Stimulated activated CD8-positive, alpha-beta memory T cell treated with anti-CD3 and anti-CD28 coated beads, Interleukin-15, amount 100 ng/mL, for 48 hours (primary cell): ENCODE measurements at places on chromosomes 2 and 18.

DNA sequence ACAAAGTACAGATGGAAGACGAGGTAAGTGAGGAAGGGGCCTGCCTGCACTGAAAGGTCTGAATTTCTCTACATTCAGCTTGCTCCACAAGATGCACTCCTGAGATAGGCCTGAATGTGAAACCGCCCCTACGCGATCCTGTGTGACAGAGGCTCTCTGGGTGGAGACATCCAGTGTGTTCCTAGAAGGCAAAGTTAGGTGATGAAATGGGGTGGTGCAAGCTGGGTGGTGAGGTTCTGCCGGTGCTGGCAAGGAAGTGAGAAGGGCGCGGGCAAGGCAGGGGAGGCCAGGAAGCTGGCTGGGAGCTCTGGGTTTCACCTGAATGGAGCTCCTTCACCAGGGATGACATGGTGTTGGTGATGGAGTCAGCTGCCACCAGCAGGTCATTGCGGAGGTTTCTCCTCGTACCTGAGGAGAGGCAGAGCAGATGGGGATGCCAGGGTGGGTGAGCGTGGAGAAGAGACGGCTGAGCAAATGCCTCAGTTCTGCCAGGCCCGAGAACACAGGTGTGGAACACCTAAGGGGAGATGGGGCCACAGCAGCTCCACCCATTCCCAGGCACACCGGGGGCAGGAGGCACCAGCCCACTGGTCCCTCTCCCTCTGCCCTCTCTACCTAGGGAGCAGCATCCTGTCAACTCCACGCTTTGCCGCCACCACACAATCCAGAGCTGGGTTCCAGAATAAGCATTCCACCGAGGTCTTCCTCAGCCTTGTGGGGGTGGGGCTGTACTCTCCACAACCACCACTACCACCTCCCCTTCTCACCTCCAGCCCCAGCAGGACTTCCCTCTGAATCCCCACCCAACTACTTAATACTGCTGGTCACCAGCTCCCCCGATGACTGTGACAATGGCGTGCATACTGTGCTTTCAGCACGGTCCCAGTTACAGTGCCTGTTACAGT lies 45.5 kb upstream of the DNMT3A start:
- DNase-seq = no peak

DNA sequence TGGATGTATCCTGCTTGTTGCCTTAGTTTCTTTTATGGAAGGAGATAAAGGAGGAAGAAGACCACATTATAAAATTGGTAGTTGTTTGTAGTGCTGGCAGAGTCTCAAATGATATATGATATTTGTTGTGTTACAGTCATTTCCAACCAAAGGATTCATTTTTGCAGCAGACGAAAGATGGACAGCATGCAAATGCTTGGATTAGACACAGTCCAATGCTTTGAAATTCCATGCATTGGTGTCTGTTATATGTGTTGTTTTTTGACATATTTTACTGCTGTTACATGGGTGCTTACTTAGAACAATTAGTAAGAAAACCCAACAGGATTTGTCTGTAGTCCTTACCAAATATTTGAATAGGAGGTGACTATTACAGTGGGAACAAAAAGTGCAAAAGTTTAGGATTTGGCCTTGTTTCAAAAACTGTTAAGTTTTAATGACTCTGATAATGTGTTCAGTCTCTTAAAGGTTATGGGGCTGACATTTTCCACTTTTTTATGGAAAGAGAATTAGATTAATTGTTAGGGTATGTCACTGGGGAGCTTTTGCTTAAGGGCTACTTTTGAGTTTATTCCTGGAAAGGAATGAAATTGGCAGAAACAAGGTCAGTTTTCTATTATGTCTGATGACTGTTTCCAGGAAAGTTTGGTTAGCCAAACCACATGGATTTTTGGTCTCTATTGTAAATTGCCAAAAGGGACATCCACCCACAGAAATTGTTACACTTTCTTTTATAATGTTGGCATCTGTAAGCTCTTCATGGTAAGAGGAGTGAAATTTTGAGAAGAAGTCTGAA lies 229.4 kb upstream of the MMADHC start:
- DNase-seq = no peak

- no peak for DNase-seq
Observed at GRCh38 chr2:48131539-48132270, 225.4 kb upstream of the FBXO11 start.

DNA sequence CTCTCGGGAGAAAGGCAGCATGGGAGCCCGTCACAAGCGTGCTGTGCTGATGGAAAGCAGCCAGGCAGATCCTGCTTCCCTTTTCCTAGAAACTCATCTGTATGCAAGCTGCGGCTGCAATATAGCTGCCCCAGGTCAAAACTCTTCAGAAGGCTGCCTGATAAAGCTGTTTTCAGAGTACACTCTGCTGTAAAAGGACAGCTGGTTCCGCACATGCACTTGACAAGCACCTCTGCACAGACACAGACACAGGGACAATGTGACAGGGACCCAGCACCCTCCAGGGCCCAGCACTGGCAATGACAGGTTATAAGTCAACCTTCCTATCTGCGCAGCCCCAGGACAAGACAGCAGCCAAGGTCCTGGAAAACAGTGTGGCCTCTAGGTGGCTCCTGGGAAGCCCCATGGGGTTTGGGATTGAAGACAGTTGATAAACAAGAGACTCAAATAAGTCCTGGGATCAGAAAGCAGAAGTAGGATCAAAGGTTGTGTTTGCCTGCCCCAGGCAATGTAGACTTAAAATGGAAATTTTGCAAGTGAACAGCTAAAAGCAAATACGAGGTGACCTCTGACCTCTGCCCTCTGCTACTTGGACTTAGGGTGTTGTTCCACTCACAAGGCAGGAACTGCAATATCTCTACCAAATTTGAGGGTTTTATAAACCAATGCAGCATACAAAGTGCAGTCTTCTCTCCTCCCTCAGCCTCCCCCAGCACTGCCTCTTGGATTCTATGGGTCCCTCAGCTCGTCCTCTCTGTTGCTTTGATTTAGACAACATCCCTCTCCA lies 16.9 kb downstream of the SLC66A2 start:
- no peak for DNase-seq

GRCh38 chr18:36101943-36102342 lies 27.2 kb downstream of the SLC39A6 start:
- no peak for DNase-seq

GRCh38 chr2:101578671-101579070 lies 103.8 kb upstream of the RFX8 start:
- DNase-seq = no peak

DNA sequence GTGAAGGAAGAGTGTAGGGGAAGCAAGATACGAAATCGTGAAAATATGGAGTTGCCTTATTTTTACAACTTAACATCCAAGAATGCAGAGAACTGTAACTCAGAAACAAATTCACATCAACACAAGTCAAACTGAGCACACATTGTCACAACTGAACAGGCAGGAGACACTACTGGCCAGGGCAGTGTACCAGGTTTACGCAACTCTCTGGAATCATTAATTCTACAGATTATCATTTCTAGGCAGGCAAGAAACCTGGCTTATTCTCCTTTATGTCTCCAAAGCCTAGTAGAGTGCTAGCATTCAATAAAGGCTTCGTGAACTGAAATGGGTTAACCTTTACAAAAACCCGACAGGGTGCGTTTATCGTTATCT lies 584 bp downstream of the COA5 start:
- DNase-seq = no peak

DNA sequence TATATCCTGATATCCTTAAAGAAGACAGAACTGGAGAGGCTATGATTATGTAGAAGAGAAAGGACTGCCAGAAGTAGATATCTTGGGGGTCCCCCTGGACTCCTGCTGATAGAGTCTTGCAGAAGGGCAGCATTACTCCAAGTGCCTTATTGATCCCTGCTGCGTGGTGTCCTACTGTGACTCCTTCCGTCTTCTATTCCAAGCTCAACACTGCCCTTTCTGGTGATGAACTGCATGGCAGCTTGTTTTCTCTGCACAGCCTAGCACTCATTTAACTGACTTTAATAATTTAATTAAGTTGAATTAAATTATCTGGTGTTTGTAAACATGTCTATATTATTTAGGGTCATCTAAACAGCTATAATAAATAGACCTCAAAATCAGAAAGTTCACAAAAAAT lies 194.1 kb upstream of the DSEL start:
- no peak for DNase-seq

DNA sequence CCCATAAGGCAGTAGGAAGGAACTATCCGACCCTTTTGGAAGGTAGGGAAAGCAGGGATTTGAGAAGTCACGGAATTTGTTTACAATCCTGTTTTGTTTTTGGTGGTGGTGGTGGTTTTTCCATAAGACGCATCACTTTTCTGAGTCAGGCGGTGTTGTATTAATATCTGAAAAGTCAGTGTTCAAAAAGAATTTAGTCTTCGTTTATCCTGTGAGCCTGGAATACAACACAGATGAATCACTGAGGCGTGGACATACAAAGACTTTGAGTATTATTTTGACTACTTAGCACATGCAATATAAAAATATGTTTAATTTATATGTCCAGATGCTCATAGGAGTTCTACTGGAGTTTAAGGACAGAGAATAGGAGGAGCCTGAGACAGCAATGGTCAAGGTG lies 785 bp downstream of the ZNF892 start:
- DNase-seq = no peak

DNA sequence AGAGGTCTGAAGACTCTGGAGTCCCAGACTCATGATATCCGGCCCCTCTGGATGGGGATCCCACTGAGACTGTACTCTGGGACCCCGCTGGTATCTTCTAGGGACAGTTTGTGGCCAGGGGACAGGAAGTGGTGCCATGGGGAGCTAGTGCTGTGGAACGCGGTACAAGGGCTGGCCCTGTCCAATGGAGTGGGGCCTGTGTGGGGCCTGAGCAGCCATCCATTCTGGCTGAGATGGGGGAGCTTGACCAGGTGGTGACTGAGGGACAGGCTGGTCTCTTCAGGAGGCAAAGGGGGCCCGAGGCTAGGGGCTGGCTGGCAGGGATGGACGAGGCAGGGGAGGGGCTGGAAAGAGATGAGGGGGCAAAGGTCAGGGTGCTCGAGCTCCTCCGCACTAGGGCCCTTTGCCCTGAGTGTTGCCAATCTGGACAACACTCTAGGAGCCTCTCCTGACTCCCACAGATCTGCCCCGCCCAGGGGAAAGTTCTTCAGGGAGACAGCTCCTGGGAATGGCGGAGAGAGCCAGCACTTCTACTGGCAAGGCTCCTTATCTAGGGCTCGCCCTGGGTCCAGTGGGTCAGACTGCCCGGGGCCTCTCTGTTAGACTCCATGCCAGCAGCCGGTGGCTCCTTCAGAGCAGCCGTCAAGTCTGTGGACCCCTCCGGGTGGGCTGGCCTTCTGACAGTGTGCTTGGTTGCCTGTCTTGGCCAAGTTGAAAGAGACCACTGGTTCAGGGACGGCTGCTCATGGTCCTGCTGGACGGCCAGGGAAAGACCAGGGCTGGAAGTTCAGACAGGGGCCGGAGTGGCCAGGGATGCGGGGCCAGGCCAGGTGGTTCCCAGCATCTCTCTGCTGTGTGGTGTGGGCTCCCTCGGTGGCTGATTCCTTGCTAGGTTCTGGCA lies 12.3 kb downstream of the MALL start:
- no peak for DNase-seq

DNA sequence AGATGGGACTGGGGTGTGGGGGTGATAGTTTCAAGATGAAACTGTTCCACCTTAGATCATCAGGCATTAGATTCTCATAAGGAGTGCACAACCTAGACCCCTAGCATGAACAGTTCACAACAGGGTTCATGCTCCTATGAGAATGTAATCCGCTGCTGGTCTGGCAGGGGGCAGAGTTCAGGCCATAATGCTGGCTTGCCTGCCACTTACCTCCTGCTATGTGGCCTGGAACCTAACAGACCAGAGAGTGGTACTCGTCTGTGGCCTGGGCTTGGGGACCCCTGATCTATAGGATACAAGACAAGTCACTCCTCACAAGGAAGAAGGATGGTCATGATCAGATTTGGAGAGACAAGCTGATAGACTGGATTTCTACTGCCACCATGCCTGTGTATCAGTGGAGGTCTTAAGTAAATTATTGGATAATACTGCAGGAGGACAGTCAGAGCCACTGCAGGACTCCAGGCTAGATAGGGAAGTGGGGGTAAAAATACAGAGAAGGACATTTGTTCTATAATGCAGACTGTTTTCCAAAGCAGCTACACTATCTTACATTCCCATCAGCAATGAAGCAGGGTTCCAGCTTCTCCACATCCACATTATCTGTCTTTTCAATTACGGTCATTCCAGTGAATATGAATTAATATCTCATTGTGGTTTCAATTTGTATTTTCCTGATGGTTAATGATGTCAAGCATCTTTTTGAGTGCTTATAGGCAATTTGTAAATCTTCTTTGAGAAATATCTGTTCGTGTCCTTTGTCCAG lies 28.8 kb upstream of the APOB start:
- no peak for DNase-seq

- DNase-seq = no peak
Observed at GRCh38 chr2:149224543-149224942, 105.8 kb upstream of the LYPD6 start.

GRCh38 chr2:40004336-40004735 lies 225.3 kb upstream of the THUMPD2 start:
- no peak for DNase-seq

GRCh38 chr2:68837164-68837860 lies 33.9 kb downstream of the BMP10 start:
- DNase-seq = peak; percentile 35

DNA sequence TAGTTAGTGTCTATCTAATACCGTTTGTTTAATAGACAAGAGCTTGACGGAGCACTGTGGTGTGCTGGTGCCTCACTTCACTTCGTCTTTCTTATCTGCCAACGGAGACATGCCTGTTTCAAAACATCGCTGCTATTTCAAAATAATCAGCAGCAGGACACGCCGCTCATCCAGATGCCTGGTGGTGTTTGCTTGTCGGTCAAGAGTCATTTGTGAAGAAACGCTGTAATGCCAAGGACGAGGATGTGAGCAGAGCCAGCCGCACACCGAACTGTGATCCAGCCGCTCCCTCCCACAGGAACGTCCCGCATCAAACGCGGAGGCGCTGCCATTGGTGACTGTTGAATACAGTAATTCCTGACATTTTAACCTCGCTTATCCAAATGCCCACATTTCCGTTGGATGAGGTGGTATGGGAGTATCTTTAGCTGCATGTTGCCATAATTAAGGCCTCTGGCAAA lies 432.4 kb downstream of the FBXO15 start:
- DNase-seq = no peak

DNA sequence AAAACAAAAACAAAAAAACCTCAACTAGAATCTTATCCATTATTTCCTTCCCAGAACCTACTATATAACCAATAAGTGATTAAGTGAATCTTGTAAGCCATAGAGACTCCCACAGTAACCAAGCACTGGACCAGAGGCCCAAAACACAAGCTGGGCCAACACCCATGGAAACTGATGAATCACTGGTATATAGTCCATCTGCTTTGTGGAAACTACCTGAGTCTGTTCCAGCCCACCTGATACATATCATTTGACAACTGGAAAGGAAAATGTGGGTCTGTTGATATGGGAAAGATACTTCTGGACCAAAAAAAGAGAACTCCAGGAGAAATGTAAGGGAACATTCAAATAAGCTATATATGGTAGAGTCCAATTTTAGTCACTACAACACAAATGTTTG lies 252.8 kb downstream of the MREG start:
- no peak for DNase-seq

DNA sequence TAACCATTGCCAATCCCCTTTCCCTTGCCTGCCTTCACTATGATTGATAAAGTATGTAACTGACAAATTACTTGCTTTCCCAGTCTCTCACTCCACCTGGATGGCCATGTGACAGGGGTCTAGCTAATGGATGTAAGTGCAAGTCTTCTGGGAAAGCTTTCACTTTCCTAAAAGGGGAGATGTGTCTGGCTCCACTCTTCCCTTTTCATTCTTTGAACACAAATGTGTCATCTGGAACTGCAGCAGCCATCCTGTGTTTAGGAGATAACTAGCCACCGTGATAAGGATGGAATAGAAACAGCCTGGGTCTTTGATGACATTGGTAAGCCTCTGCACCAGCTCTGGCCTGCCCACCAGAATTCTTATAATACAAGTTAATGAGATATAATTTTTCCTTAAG lies 38.2 kb downstream of the SNRPD1 start:
- no peak for DNase-seq
